Stimulated activated CD4-positive, alpha-beta T cell treated with anti-CD3 and anti-CD28 coated beads, Interleukin-1b, Interleukin-23, amount 100 ng/mL, for 4 hours (primary cell): ENCODE measurements at places on chromosomes 2 and 18.

GRCh38 chr2:118525346-118525745, 322.1 kb downstream of the EN1 start:
- DNase-seq = no peak

DNA sequence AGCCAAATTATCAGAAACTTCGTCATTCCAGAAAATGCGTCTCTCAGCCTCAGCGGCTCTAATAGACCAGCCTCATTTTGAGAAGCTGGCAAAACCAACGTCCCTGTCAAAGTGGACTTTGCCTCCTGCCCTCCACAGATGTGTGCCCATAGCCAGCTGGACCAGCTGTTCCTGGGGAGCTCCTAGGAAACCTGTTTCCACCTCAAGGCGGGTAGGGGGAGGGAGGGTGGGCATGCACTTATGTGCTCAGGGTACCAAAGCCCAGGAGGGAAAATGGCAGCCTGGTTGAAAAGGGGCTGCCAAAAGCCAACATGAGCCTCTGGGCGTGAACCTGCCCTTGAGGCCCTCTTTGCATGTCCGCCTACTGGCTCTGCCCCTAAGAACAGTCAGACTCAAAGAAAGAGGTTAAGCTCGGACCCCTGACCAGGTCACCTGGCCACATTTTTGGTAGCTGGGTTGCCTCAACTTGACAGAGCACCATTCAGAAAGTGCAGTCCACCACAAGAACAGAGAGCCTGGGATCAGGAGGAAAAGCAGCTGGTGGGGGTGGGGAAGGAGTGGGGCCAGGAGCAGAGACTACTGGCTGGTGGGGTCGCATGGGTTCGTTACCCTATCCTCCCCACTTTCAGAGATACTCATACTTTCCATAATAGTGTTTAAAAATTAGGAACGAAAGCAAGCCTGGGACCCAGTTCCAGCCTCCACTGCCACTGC, 3.5 kb downstream of the PER2 start:
- no peak for DNase-seq

- DNase-seq = no peak
These were observed 83.2 kb downstream of the CTIF start for GRCh38 chr18:48621815-48622555.

GRCh38 chr2:2580341-2580740, 249.3 kb upstream of the MYT1L start:
- no peak for DNase-seq

GRCh38 chr2:33116799-33117198, 170.0 kb downstream of the LTBP1 start:
- no peak for DNase-seq

DNA sequence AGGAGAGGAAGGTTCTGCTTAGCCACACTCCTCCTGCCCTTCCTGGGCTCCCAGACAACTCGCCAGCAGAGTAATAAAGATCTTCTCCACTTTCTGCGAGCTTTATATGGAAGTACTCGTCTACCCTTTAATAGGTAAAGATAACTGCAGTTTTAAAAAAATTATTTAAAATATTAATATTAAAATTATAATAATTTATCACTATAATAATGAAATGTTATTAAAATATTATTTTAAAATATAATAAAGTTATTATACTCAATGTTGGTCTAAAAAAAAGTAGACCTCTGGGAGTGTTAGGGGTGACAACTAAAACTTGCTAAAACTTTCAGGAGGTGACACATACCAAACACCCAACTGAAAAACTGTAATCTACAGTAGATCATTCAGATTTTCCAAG, 81.5 kb downstream of the RBM43 start:
- DNase-seq = no peak

GRCh38 chr2:117692001-117692763, 122.3 kb upstream of the DDX18 start:
- no peak for DNase-seq

DNA sequence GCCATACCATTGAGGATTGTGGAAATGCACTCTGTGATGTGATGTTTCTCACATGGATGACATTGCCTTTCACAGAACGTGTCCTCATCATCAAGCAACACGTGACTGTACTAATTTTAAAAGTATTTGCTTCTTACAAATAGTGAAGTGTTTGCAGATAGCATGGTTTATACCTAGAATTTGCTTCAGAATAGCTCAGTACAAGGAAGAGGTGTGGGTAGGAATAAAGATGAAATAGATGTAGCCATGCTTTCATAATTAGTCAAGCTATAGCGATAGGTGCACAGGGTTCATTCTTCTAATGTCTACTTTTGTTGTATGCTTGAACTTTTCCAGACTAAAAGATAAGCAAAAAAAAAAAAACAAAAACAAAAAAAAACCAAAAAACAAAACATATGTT, 27.5 kb downstream of the MAP4K4 start:
- no peak for DNase-seq

DNA sequence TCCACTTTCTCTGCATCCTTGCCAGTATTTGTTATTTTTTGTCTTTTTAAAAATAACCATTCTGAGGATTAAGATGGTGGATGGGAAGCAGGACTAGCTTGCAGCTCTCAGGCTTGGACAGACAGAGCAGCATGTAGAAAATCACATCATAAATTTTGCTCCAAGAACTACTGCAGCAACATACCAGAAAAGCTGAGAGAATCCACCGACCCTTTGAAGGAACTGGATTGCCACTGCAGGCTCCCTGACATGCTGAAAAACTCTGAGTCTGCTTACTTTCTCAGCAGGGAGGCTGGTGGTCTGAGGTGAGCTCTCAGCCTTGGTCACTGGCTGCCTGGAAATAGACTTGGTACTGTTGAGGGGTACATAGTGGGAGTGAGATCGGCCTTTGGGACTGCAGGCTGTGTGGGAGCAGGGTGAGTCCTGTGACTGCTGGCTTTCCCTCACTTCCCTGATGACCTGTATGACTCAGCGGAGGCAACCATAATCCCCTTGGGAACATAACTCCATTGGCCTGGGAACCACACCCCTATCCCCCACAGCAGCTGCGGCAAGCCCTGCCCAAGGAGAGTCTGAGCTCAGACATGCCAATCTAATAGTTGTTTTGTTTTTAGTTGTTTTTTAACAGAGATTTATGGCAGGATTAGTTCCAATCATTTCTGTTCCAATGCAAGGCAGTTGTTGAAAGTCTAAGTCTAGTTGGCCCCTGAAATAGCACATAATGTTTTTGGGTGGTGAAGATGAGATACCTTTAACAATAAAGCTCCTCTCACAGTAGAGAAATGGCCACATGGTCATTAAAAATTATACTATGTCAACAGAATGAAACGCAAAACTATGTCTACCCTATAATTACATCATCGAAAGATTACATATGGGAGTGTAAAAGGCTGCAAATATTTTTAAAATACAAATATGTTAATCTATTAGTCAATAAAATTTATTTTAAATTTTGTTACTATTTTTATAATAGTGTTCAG, 414.2 kb upstream of the CHAC2 start:
- DNase-seq = no peak

GRCh38 chr18:73663581-73663980, 484.1 kb downstream of the FBXO15 start:
- DNase-seq = no peak

DNA sequence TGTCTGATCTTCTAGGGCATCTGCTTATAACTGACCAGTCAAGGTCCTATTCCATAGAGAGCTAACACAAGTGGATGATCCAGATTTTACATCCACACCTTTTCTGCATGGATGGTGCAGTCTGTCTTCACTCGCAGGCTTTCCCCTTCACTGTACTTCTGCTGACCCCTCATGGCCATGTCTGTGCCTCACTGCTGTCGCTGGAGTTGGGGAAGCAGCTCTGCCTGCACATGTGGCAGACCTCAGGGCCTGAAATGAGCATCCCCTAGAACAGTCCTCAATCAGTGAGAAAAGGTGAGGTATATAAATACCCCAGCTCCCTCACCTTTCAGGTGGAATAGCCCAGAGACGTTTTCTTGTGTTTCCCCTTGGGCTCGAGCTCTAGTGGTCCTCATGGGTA, 233.8 kb downstream of the ANKRD36B start:
- no peak for DNase-seq
